Caco-2 (cell line): ENCODE measurements at places on chromosomes 6 and 20.
A peak's percentile ranks its signal among the peaks of the same experiment; 100 is the strongest.

DNA sequence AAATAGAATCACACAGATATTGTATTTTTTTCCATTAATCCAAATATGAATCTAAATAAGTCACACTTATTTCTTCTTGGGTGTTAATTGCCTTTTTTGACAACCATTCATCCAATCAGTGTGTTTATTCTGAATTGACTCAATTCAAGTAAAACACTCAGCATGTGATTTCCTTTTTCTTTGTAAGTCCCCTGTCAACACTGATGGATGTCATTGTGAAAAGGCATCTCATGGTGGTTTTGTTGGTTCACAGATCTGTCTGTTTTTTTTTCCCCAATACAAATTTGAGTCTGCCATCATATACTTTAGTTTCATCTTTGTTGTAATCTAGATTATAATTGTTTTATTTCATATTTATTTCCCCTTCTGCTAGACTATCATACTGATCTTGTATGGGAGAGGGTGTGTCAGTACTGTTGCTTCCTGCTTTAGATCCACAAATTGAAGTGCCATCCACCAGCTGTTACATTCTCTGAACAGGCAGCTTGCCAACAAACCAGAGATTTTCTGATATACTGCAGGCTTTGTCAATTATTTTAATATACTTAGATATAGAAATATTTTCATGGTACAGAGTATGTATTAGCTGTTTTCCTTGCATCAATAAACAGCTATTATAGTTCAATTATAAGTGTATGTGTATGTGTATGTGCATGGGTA lies 64.2 kb upstream of the FLRT3 start:
- DNase-seq: no peak

DNA sequence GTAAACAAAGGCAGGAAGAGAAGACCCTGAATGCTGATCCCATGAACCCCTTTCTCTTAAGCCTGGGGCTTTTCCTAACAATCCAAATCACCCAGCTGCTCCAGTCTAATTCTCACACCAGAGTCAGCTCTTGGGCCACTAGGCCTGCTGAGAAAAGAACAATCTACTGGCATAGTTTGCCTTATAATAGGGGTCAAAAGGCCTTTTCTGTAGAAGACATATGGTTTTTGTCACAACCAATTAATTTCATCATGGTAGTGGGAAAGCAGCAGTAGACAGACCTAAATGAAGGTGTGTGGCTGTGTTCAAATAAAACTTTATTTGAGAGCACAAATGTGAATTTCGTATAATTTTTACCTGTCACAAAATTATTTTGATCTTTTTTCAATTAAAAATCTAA lies 994.7 kb upstream of the EPHA7 start:
- DNase-seq: no peak

DNA sequence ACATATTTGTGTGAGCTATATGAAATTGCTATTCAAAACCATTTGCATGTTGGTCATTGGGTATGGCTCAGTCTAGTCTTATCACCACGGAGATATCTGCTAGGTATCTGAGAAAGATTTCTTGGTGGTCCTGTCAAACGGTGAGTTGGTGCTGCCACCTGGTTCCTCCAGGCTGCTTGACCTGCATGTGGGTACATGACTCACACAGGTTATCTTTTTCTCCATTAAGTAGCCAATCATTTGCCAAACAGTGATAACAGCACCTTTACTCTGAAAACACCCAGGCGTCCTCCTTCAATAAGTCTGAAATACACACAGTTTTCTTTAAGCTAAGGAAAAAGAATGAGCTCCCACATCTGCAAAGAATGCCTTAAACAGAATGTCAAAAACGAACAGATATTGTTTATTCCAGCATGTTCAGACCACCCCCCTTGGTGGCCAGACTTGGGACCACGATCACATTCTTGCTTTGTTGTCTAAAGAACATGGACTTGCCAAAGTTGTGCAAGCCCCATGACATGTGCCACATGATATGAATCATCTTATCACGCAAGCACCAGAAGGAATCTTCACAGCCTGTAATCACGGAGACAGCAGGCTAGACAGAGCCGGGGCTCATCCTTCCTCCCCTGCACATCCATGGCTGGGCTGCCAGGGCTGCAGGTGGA lies 200.7 kb upstream of the THBS2 start:
- peak; percentile 29 for DNase-seq

- DNase-seq: peak; percentile 56
Measured at GRCh38 chr6:11586536-11586935, 49.0 kb downstream of the TMEM170B start.

- DNase-seq: no peak
Measured at GRCh38 chr6:12760911-12761310, 44.3 kb downstream of the PHACTR1 start.

GRCh38 chr6:54541541-54541940 lies 233.3 kb downstream of the TINAG start:
- DNase-seq: no peak

DNA sequence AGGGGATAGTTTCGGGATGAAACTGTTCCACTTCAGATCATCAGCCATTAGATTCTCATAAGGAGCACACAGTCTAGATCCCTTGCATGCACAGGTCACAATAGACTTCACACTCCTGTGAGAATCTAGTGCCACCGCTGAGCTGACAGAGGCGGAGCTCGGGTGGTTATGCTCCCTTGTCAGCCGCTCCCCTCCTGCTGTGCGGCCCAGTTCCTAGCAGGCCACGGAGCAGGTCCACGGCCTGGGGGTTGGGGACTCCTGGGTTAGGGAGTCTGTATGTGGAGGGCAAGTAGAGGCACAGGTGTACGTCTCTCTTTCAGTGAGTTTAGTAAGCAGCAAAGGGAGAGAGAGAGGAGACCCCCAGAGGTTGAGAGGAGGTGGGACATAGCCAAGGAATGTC lies 30.5 kb upstream of the MDFI start:
- DNase-seq: peak; percentile 18

DNA sequence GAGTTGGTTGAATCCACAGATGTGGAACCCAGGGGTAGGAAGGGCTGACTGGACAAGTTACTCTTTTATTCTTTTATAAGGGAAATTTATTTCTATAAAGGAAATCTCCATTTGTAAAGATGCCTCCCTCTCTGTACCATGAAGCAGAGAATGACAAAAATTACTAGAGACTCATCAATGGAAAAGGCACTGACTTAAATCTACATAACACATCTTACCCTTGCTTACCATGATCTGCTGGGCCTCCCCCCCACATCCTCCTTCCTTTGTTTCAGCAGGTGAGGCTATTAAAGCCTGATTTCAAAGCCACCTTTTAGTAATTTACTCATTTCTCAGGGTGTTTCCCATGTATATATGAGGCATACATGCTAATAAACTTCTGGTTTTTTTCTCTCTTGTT lies 130.2 kb upstream of the HDDC2 start:
- no peak for DNase-seq

GRCh38 chr6:3585320-3585935 lies 128.6 kb upstream of the SLC22A23 start:
- DNase-seq: no peak
